ENCODE measurements at places on chromosomes 16 and 17.

DNA sequence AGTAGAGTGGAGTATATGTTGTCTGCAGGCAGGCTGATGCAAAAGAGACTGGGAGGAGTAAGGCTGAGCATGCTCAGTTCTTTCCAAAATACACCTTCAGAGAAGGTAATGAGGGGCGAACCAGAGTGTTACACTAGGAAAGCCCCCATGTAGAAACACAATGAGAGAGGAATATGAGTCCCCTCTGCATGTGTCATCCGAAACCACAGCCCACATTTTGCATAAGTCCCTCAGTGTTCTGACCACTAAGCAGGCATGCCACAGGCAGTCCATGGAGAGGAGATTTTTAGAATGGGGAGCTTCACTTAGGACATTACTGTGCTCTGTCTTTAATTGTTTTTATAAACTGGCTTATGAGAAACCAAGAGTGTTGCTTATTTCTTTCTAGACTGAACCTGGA lies 32.0 kb downstream of the SLC6A2 start:
- DNase-seq = no peak

DNA sequence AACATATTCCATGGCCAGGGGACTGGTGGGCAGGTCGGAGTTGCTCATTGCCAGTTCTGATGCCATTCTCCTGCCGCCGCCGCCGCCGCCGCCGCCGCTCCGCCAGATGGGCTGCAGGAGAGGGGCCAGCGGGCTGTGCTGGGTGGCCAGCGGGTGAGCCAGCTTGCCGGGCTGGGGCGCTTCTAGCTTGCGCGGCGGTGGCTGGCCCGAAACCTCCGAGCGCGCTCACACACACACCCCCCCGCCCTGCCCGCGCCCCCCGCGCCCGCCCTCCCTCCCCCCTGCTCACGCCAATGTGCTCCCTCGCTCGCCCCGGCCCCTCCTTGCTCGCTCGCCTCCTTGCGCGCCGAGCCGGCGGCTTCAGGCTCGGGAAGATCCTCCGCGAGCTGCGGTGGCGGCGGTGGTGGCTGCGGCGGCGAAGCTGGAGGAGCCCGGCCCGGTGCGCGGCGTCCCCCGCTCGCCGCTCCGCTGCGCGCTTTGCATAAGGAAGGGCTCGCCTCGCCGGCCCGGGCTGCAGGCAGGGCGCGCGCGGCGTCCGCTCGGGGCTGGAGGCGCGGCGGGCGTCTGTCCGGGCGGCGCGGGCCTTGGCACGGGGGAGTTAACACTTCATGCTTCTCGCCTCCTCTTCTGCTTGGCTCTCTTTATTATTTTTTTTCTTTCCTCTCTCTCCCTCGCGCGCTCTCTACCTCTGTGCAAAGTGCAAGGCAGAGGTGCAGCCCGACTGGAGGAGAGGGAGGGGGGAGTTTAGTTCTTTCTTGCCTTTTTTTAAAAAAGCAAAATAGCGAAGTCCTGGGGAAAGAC lies 500 bp downstream of the MAF start:
- no peak for DNase-seq

GRCh38 chr17:14318918-14319205 lies 18.0 kb downstream of the HS3ST3B1 start:
- DNase-seq = no peak

DNA sequence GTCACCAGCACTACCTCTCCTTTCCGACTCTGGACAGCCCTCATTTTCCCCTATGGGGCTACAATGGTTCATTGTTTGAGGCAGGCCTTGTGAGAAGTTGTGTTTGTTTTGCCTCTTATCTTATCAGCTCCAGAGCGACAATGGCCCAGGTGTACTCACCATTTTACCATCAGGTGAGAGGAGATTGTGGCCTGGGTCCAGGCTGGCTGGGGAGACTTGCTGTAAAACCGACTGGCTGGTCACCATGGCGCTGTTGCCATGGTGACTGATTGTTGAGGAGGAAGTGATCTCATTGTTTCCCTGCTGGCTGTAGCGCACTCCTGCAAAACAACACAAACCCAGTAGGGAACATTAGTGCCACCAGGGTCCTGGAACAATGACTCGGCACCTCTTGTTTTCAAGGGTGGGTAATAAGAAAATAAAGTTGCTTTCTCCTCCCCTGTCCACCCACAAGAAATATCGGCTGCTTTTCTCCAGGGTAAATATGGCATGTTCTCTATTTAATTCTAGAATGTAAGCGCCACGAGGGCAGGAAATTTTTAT lies 34.4 kb downstream of the HNF1B start:
- DNase-seq = no peak

DNA sequence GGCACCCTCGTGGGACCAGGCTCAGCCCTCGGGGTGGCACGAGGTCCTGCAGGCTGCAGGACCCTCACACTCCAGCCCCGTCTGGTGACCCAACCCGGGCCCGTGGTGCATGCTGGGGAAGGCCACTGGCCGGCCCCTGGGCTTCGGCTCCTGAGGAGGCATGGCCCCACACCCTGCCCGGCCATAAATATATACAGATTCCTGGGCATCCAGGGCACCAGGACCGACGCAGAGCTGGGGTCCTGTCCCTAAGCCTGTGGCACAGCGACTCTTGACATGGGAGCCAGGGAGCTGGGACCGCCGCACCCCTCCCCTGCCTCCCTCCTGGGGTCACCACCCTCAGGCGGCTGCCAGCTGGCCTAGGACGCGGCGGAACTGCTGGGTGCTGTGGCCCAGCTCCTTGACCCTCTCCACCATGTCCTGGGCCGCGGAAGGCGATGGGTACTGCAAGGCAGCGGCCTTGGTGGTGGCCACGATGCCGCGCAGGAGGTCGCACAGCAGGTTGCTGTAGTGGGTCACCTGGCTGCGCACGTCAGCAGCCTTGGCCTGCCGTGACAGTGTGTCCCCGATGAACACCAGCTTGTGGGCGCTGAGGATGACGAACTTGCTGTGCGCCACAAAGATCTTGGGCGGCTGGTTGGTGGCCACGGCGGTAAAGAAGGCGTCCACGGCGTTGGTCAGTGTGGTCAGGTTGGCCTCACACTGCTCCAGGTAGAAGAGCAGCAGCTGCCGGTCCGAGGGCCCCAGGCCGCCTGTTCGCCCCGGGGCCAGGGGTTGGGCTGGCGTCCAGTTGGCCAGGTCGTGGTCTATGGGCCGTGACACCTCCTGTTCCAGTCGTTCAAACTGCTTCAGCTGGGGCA lies 10.6 kb downstream of the CTRB1 start:
- no peak for DNase-seq

GRCh38 chr17:67995570-67996263 lies 552 bp downstream of the C17orf58 start:
- no peak for DNase-seq

- no peak for DNase-seq
These were observed 15.0 kb upstream of the ADORA2B start for GRCh38 chr17:15929941-15930340.

DNA sequence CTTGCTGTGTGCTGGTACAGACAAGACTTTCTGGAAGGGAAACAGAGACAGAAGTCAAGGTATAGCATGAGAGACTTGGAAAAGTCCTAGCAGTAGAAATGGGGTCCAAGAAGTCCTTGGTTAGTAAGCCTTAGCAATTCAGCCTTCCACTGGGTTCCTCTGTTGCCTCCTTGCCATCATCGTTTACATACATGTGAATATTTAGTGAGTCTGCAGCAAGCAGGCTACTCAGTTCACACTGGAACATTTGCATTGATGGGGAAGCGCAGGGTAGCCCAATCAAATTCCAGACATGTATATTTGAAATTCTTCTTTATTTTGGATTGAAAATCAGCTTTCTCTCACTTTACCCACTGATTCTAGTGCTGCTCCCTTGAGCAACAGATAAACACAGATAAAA lies 27.1 kb downstream of the LIMD2 start:
- DNase-seq = no peak

- no peak for DNase-seq
These were observed 1.1 kb downstream of the SPEM1 start for GRCh38 chr17:7421186-7421585.

GRCh38 chr17:21027031-21027430 lies 15.8 kb downstream of the USP22 start:
- DNase-seq = no peak

DNA sequence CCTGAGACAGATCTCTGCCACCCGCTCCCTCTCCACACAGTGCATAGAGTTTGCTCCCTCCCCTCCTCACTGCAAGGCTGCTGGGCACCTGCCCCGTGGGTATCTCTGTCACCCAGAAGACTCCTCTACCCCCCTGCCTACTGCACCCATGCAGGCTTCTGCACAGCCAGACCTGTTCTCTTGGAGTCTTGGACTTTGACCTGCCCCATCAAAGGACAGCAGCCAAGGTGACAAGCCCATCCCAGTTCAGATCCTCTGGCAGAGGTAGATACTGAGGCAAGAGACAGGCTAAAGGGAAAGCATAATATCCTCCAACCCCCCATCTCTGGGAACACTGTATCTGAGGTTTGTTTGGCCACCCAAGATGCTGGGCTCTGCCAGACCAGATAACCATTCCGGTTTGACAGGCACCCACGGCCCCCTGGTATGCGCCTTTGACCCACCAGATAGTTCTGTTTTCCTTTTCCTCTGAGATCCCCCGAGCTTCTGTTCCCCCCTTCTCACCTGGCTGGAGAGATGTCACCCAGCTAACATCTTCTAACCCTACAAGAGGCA lies 239.6 kb downstream of the SOX9 start:
- DNase-seq = no peak

DNA sequence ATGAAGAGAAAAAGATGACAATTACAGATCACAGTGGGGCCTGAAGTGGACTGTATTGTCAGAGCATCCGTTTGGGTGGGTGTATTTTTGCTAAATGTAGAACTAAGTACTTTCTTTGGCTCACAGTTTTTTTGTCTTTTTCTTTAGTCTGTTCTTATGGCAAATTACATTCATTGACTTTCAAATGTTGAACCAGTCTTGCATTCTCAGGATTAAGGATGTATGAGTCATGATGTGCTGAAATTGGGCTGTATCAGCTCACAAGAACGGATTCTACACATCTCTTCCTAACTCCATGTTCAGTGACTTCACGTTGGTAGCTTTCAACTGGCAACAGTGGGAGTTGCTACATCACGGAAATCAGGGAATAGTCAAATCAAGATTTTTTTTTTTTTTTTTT lies 66.5 kb downstream of the TEX2 start:
- no peak for DNase-seq

GRCh38 chr17:57370037-57370581 lies 113.8 kb downstream of the MSI2 start:
- DNase-seq = no peak

- DNase-seq = no peak
These were observed 21.6 kb upstream of the SCNN1B start for GRCh38 chr16:23280483-23280967.

DNA sequence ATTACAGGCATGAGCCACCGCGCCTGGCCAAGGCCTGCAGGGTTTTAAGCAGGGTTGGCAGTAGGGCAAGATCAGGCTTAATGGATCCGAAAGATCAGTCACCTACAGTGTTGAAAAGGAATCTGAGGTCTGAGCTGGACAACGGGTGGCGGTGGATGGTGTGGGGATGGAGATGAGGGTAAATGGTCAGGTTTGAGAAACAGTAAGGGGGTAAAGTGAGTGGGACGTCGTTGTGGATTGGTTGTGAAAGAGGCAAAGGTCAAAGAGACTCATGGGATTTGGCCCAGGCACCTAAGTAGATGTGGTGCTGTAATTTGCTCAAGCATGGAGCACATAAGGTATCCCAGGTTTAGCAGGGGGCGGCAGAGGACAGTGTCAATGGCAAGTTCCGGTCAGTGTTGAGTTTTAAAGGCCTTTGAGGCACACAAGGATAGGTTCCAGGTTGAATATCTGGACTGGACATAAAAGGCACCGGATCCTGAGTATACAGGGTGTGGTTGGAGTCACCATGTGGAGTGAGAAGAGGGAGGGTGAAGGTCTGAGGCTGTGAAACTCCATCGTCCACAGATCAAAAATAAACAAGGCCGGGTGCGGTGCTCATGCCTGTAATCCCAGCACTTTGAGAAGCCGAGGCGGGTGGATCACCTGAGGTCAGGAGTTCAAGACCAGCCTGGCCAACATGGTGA lies 1.1 kb upstream of the SLC16A5 start:
- no peak for DNase-seq

DNA sequence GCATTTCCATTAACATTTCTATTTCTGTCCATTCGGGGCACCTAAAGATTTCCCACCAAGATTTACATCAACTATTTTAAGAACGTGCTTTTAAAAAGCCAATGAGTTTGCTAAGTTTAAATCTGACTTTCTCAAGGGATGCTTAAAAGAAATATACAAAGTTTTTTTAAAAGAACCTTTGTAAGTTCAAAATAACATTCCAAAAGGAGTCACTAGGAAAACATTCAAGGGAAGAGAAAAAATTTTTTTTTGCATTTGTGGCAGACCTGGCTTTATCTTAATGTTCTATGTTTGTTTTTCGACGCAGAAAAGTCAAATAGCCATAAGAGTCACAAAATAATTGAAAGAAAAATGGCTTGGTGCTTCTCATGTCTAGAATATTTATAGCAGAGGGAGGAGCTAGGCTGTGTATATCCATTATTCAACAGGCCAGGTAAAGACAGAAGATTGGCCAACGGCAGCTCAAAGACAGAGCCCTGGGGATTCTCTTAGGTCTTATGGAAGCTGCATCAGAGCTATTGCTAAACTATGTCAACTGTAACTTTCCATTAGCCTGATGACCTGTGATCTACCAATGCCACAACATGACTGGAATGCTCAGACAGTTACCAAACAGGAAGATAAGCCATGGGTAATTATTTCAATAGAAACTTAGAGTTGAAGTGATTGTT lies 37.8 kb upstream of the MYOCD start:
- DNase-seq = no peak

GRCh38 chr17:30031214-30031869 lies 85.3 kb upstream of the NSRP1 start:
- no peak for DNase-seq

- no peak for DNase-seq
These were observed 130.4 kb downstream of the MRM1 start for GRCh38 chr17:36731811-36732210.

GRCh38 chr17:47270946-47271705 lies 17.5 kb downstream of the ITGB3 start:
- DNase-seq = no peak

- DNase-seq = no peak
These were observed 83.2 kb upstream of the TOB1 start for GRCh38 chr17:50949128-50949988.

- DNase-seq = no peak
These were observed 106.9 kb upstream of the SIAH1 start for GRCh38 chr16:48492133-48492532.

- no peak for DNase-seq
These were observed 318 bp upstream of the RBL2 start for GRCh38 chr16:53433930-53434376.

- DNase-seq = peak; percentile 16
These were observed 510.7 kb downstream of the MAF start for GRCh38 chr16:79089735-79090284.

- no peak for DNase-seq
These were observed 53.3 kb upstream of the ENDOV start for GRCh38 chr17:80361495-80362220.

DNA sequence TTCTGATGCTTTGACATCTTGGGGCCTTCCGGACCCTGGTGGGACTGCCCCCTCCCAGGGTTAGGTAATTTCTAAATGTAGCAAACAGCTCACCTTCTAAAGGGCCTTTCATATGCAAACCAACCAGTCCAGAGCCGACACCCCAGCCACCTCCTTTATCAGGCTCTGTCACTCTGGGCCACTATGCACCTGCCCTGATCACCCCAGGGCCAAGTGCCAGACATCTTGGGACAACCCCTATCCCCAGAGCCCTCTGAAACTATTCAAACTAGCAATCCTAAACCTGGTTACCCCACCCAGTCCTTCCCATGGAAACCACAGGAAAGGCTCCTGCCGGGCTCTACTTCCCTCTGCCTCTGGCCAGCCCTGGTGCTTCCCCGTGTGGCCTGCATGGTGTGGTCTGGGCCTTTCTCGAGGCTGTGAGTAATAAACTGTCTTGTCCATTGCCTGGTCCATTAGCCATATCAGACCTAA lies 91.2 kb upstream of the TNRC6C start:
- DNase-seq = no peak

Measured in activated CD4-positive, alpha-beta T cell treated with anti-CD3 and anti-CD28 coated beads, Interleukin-2, amount 50 U/mL, for 4 hours (primary cell).